ENCODE measurements at places on chromosomes 12 and 14.

GRCh38 chr12:92290886-92291285 is 145.2 kb upstream of the BTG1 start:
- peak; percentile 71 for DNase-seq

DNA sequence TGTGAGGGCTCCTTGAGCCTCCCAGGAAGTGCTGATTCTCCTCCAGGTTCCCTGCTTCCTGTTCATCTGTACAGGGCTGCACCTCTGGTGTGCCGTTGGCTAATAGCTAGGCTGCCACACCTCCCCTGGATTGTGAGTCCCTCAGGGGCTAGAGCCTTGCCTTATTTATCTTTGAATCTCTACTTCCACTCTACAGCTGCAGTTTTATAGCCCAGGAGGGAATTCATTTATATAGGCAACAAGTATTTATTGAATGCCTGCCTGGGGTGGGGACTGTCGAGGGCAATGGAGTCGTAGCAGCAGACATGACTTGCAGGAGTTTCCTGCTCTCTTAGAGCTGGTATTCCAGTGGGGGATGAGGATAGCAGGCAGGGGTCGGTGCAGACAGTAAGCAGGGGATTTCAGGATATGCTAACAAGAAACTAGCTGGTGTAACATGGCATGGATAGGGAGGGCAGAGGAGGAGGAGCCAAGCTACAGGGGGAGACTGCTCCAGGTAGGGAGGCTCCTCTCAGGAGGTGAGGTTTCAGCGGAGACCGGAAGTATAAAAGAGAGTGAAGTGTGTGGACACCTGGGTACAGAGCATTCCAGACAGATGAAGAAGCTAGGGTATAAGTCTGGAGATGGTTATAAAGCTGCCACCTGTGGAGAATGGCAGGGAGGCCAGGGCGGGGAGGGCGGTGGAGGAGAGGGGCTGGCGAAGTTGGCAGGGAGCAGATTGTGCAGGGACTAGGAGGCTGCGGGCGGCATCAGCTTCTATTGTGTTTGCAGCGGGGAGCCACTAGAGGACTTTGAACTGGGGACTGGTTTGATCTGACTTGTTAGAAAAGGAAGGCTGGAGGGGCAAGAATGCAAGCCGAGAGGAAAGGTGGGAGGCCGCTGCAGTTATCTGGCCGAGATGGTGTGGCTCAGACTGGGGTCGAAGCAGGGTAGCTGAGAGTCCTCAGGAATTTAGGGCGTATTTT is 17.2 kb downstream of the USP30 start:
- peak; percentile 2 for DNase-seq

GRCh38 chr12:24127919-24128721 is 178.7 kb upstream of the SOX5 start:
- no peak for DNase-seq

DNA sequence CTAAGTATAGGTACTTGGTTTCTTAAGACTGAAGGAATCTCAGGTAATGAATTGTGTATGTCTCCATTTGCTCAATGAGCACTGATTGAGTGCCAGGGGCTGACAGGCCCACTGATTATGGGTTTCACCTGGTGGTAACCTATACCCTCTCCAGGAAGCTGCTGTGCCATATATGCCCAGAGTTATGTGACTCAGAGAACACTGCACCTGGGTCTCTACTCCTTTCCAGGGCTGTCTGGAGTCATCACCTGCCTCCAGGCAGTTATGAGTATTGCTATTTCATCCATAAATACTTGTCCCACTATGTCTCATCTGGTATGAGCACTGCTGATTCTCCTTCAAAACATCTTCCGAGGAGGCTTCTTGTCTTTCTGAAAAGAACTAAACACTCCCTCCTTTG is 692.9 kb downstream of the BCL11B start:
- DNase-seq: no peak

DNA sequence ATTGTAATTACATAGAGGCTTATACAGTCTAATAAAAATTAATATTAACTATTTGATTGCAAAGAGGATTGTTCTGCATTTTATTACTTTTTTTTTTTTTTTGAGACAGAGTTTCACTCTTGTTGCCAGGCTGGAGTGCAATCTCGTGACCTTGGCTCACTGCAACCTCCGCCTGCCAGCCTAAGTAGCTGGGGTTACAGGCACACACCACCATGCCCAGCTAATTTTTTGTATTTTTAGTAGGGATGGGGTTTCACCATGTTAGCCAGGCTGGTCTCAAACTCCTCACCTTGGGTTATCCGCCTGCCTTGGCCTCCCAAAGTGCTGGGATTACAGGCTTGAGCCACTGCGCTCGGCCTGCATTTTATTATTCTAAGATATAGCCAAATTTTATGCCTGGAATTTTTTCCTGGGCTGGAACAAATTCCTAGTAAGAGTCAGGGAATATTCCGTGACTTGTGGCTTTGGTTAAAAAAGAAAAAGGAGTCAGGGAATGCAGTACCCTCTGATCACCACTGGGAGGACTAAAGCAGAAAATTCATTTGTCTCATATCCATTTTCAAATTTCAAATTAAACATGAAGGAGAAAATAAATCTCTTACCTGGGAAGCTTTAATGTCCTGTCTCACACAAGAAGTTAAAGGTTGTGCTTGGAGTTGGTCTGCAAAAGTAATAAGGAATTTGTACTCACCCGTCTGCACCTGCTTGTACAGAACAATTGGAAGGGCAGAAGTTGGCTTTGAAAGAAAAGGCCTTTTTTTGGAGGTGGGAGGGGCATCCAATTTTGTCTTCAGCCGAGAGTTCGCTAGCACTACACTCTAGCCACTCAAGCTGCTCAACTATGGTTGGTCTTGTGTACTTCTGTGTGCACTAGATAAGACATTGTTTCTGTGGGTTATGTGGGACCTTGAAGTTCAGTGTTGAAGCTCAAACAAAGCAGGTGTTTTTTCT is 8.7 kb downstream of the MARK3 start:
- DNase-seq: peak; percentile 47

GRCh38 chr14:104450811-104451401 is 128.7 kb upstream of the C14orf180 start:
- DNase-seq: no peak

DNA sequence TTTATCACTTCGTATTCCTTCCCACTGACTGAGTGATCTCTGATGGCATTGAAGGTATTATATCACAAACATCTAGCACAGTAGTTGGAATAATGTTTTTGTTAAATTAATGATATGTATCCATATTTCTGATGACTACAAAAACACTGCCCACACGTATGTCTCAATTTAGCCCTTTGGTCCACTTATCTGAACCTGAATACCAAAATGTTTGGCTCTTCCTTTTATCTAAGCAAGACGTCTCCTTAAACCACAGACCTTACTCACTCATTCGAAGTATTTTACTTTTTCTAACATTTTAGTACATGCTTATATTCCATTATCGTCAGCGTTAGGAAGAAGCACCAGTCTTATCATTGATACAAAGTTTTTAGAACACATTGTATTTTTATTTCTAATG is 126.4 kb downstream of the PIK3C2G start:
- DNase-seq: no peak

DNA sequence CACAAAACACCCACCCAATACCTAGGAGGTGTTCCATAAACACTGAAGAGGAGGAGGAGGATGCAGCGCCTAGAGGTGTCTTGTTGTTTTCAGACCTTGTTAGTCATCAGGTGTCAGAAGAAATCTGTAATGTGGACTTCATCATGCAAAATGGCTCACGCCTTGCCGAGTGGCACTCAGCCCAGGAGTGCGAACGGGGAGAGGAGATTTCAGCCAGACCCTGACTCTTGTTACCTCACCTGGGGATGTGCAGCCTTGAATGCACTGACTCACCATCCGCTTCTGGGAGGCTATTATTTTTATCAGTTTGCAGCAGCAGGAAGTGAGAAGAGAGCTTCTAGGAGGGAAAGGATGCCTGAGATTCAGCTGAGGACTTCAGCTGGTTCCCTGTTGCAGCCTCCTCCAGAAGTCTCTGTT is 48.2 kb upstream of the PLXNC1 start:
- DNase-seq: no peak

DNA sequence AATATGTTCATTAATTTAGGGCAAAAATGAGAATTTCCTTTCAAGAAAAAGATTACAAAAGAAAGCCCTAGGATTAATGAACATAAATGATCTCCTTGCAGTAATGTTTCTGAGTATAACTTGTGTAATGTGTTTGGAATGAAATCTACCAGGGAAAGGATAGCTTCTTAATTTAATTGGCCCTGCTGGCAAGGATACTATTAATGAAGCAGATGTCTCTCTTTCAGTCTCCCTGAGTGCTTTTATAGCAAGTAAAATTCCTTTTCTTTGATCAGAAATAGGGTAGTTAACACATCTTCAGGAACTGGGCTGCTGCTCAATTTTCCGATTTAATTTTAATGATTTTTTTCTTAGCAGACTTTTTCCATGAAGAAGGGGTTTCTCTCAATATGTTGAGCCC is 379.4 kb upstream of the PDE3A start:
- DNase-seq: no peak

DNA sequence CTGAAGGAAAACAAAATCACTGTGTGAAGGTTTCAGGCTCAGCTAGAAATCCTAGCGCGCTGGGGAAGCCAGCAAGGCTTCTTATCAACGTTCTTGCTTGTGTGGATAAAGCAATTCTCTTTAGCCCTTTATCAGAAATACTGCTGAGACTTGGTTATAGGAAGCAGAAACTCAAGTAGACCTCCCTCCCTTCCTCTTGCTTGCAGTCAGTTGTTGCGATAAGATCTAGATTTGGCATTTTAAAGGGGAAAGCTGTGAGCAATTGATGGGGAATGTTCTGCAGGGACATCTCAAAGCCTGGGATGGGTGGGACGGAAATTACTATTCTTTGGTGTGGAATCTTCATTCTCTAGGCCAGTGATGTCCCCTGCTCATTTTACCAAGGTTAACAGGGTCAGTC is 76.4 kb upstream of the ANO4 start:
- DNase-seq: no peak

DNA sequence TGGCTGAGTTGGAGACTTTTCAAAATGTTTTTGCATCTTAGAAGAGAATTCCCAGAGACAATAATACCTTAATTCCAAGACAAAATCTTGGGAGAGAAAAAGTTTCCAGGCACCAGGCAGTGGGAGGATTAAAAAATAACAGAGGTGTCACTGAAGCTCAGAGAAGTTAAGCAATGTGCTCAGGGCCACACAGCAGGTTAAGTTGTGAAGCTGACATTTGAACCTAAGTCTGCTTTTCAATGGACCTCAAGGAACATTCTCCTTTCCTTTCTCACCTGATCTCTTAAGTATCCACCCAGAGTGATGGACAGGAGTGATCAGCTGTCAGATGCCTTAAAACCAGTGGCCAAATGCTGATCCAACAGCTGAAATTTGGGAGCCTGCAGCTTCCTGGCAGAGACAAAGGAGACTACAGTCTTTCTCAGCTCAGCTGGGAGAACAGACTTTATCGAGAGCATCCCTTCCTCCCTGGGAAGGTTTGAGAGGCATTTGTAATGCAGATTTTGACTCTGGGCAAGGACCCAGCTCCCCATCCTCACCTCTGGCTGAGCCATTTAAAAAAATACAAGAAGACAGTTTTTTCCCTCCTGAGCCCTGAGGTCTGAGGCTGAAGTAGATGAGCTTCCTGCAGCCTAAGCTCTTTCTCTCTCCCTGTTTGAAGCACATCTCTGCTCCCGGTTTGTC is 174.9 kb upstream of the RPH3A start:
- no peak for DNase-seq

- no peak for DNase-seq
Measured at GRCh38 chr14:96205978-96206360, 1.3 kb downstream of the BDKRB2 start.

GRCh38 chr14:96146131-96146771 is 58.4 kb upstream of the BDKRB2 start:
- DNase-seq: no peak

GRCh38 chr12:52015532-52016041 is 8.8 kb downstream of the TAMALIN start:
- DNase-seq: peak; percentile 87

DNA sequence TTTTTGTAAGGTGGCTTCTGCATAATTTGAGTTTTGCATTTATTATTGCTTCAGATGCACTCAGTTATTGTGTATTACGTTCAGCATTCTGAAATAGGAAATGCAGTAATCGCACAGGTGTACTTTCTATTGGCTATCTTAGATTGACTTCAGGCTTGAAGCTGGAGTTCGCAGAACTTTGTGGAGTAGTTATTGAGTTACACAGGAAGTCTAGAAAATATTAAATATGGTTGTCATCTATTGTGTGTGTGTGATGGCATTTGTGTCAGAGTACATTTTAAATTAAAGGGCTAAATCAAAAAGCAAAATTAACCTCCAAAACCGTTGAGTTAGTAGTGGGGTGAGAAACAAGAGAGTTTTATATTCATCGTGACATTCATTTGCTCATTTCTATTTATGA is 2.7 kb downstream of the ARID2 start:
- DNase-seq: peak; percentile 8

DNA sequence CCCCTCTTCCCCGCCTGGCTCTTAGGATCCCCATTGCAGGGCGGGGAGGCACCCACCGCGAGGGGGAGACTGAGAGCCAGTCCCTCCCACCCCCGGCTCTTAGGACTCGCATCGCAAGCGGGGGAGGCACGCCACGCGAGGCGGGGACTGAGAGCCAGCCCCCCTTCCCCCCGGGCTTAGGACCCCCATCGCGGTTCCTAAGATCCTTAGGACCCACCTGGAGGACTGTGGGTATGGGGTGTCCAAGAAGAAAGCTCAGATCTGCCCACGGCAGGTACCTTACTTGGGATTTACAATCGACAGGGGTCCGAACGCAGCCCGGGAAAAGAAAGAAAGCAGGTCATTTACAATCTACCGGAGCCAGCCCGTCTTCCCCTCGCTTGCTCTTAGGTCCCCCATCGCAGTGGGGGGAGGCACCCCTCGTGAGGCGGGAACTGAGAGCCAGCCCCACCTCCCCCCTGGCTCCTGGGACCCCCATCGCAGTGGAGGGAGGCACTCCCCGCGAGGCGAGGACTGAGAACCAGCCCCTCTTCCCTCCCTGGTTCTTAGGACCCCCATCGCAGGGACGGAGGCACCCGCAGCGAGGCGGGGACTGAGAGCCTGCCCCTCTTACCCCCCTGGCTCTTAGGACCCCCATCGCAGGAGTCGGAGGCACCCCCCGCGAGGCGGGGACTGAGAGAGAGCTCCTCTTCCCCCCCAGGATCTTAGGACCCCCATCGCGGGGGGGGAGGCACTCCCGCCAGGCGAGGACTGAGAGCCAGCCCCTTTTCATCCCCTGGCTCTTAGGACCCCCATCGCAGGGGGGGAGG is 43.7 kb downstream of the DDX11 start:
- peak; percentile 63 for DNase-seq

DNA sequence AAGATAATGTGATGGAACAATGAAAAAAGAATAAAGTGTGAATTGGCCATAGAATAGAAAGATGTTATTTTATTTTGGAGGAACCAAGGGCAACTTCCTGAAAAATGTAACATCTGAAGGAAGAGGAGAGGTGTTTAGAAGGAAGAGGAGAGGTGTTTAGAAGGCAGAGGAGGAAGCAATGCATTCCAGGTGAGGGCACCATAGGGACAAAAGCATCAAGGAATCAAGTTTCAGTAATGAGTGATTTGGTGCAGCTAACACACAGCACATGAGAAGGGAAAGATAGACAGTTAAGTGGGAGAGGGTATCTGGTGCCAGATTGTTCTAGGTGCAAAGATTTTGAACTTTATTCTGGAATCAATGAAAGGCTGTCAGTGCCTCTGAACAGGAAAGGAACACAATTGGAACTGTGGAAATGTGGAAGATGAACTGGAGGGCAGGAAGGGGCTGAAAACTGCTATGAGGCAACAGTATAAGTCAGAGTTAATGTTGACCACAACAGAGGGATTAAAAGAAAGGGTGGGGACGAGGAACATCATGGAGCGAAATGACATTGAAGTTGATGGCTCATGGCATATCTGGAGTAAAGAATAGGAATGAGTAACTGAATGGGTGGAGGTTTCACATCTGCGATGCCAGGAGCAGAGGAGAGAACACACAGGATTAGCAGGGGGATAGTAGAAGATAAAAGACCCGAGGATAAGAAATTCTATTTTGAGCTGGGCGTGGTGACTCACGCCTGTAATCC is 326.6 kb downstream of the LRIG3 start:
- DNase-seq: no peak

All from NCI-H526 (cell line).